ENCODE measurements at places on chromosomes 16 and 17. TPM values are rescaled to one million over a fixed set of nuclear protein-coding genes. Genes with fewer than 3 reads are reported as not detected.

TENT4B gene
- total RNA-seq, result 7.1 TPM

CD300E gene
- not detected for total RNA-seq

SULT1A4 gene
- total RNA-seq, result 0.43 TPM

KRT15 gene
- 0.43 TPM for total RNA-seq

UBALD1 gene
- total RNA-seq, result 10.3 TPM

SGSM2 gene
- total RNA-seq, result 29.6 TPM

TBX4 gene
- total RNA-seq, result not detected

OTOA gene
- under 0.01 TPM for total RNA-seq

TNFSF12 gene
- total RNA-seq, result 14.5 TPM

DYNLRB2 gene
- 0.86 TPM for total RNA-seq

CLEC19A gene
- total RNA-seq, result not detected

APOBR gene
- total RNA-seq, result not detected

ASPHD1 gene
- 7.8 TPM for total RNA-seq

Measured in fibroblast of villous mesenchyme (primary cell).